T-cell (primary cell): ENCODE measurements at places on chromosomes 3 and 15. TPM values are rescaled to one million over a fixed set of nuclear protein-coding genes. Genes with fewer than 3 reads are reported as not detected.

- no peak overlapping the region for H3K4me3 ChIP-seq
- no peak overlapping the region for H3K27ac ChIP-seq
- peaks cover 4% of the 10 kb centered on the region for H3K36me3 ChIP-seq
- H3K27me3 ChIP-seq: no peaks in the 10 kb centered on the region
- no peak for DNase-seq
- H3K4me1 ChIP-seq: no peaks in the 10 kb centered on the region
These were observed 154.6 kb downstream of the APBA2 start for GRCh38 chr15:29040370-29040751.

- no peaks in the 10 kb centered on the region for H3K36me3 ChIP-seq
- H3K27me3 ChIP-seq: peaks cover 4% of the 10 kb centered on the region
- DNase-seq: no peak
- no peak overlapping the region for H3K4me3 ChIP-seq
These were observed 16.3 kb upstream of the ATP1B3 start for GRCh38 chr3:141860086-141860669.

DNA sequence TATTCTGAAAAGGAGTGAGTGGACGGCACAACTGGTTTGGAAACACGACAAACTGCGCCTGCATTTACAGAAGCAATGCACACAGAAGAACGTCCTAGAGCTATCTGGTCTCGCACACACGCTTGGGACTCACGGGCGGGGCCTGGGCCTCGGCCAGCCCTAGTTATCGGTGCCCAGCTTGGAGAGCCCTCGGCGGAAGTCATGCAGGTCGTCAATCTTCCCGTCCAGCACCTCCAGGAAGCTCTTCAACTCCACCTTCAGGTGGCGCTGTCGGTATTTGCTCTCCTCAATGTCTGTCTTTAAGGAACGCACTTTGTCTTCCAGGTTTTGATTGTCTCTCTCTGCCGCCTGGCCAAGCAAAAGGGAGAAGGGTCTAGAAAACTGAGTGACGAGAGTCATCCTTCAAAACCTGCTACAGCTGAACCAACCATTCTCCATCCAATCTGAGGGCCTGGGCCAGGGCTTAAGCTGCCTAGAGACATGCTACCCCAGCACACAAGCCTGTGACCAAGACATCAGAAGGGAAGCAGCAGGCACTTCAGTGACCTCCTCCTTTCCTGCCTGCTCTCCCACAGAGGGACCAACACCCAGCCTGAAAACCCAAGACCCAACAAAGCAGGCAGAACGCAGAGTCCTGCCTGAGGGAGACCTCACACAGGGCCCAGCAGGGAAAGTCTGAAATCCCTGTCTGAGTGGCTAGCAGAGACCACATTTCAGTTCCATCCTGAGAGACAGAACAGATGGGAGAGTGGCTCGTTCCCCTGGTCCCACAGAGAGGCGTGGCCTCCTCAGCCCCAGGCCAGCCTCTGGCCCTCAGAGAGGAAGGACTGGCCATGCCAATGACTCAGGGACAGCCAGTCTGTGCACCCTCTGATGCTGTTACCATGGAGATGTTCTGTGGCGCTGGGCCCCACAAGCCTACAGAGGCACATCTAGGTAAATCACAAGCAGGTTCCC is 40.4 kb downstream of the WHAMM start:
- no peaks in the 10 kb centered on the region for H3K27me3 ChIP-seq
- peaks cover 15% of the 10 kb centered on the region for H3K4me1 ChIP-seq
- peak; percentile 49 for DNase-seq
- H3K27ac ChIP-seq: no peak overlapping the region
- H3K4me3 ChIP-seq: no peak overlapping the region
- H3K36me3 ChIP-seq: no peaks in the 10 kb centered on the region

AGTR1 gene
- not detected for total RNA-seq
